ENCODE measurements at places on chromosomes 12 and 14.

- no peak for DNase-seq
Observed at GRCh38 chr12:32025906-32026305, 66.7 kb downstream of the RESF1 start.

GRCh38 chr12:121793440-121793837 lies at the start of gene RHOF:
RHOF (minus strand) TSS chr12:121793688; CDS start chr12:121793633, 55 bp downstream.
- DNase-seq = peak; percentile 55

- DNase-seq = peak; percentile 24
Observed at GRCh38 chr12:118645219-118645618, 268.9 kb downstream of the SUDS3 start.

DNA sequence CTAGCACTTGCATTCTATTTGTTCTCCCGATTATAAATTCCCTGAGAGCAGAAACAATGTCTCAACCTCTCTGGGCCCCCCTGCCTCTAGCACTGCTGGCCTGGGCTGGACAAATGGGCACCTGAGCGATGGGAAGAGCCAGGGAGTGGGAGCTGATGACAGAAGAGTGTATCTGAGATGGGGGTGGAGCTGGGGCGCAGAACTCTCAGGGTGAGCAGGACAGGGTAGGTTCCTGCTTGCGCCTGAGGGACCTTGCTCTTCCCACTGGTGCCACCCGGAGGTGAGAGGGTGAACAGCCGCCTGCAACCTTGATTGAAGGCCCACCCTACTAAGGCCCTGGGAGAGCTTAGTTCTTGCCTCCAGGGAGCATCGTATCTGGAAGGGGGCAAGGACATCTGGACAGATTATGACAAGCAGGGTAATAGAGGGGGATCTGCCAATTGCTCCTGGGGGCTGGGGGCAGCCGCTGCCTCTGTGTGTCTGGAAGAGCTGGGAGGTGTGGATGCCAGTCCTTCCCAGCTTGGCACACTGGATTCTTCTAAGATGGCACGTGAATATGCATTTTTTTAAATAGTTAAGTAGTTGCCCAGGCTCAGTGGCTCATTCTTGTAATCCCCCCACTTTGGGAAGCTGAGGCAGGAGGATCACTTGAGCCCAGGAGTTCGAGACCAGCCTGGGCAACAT lies 43.0 kb upstream of the TSPAN9 start:
- DNase-seq = peak; percentile 78

GRCh38 chr12:116640281-116640680 lies 81.1 kb downstream of the MAP1LC3B2 start:
- DNase-seq = no peak

DNA sequence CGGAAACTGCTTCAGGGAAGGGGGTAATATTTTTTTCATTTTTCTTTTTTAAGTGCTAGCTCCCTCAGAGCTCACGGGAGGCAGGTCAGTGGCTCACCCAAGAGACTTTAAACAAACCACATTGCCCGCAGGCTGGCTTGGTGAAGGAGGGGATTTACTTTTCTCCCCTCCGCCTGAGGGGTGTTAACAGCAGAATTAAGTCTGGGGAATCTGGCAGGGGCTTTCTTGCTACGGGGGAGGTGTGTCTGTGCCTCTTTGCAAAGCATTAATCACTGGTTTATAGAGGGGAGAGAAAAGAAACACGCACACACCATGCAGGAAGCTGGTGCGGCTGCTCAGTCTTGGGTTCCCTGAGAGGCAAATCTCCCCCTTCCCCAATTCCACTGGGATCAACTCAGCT lies 26.2 kb upstream of the TBX3 start:
- no peak for DNase-seq

DNA sequence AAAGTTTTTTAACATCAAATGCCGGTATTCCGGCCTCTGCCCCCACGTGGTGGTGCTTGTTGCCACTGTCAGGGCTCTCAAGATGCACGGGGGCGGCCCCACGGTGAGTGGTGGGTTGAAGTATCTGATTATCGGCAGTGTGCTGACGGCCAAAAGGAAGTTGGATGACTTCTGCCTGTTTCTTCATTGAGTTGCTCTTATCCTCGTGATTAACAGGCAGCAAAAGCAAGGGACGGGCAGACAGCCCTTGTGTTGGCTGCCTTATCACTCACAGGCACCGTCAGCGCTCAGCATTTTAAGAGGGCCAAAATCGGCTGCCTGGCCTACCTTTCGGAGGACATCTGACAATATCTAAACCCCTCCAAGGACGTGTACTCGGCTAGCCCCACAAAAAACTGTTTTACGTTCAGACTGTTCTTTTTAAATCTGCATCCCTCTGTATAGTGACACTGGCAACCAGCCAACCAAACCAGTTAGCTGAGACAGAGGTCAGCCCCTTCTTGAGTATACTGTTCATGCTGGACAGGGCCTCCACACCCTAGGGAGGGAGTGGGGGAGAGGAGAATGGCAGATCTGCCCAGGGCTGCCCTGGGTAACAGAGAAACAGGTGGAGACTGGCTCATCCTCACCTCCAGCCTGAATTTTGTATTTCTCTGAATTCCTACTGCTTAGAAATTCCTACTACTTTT lies 22.9 kb upstream of the AKAP5 start:
- DNase-seq = no peak

GRCh38 chr12:69332815-69333358 lies 15.3 kb upstream of the LYZ start:
- DNase-seq = peak; percentile 72

GRCh38 chr12:14995583-14996425 lies 23.0 kb downstream of the PDE6H start:
- DNase-seq = peak; percentile 70

DNA sequence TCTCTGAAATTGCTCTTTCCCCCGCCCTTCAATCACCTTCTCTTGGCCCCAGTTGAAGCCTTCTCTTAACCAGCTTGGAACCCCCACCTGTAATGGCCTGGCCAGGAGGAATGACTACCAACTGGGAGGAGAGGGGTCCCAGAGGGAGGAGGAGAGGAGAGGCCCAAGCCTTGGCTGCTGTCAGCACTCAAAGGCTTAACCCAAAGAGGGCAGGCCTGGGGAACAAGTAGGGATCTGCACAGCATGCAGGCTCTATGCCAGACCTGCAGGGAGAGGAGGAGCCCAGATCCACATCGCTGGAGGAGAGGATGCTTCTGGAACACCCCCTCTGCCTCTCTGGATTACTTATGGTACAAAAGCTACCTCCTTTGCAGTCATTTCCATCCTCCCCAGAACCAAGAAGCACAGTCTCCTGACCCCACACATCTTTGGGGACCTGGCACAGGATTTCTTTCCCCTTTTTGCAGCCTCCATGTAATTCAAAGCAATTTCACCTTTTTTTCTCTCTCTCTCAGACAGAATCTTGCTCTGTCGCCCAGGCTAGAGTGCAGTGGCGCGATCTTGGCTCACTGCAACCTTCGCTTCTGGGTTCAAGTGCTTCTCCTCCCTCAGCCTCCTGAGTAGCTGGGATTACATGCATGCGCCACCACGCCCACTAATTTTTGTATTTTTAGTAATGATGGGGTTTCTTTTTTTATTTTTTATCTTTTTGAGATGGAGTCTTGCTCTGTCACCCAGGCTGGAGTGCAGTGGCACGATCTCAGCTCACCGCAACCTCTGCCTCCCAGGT lies 6.2 kb downstream of the RARG start:
- no peak for DNase-seq

GRCh38 chr14:74084277-74085046 lies at the start of the genes ALDH6A1 and LIN52:
ALDH6A1 (minus strand) TSS chr14:74084453; CDS start chr14:74084394, 59 bp downstream.
LIN52 (plus strand) TSS chr14:74084956; CDS start chr14:74084975, 19 bp downstream.
- peak; percentile 100 for DNase-seq

GRCh38 chr14:56244138-56244789 lies 126.1 kb downstream of the PELI2 start:
- no peak for DNase-seq

DNA sequence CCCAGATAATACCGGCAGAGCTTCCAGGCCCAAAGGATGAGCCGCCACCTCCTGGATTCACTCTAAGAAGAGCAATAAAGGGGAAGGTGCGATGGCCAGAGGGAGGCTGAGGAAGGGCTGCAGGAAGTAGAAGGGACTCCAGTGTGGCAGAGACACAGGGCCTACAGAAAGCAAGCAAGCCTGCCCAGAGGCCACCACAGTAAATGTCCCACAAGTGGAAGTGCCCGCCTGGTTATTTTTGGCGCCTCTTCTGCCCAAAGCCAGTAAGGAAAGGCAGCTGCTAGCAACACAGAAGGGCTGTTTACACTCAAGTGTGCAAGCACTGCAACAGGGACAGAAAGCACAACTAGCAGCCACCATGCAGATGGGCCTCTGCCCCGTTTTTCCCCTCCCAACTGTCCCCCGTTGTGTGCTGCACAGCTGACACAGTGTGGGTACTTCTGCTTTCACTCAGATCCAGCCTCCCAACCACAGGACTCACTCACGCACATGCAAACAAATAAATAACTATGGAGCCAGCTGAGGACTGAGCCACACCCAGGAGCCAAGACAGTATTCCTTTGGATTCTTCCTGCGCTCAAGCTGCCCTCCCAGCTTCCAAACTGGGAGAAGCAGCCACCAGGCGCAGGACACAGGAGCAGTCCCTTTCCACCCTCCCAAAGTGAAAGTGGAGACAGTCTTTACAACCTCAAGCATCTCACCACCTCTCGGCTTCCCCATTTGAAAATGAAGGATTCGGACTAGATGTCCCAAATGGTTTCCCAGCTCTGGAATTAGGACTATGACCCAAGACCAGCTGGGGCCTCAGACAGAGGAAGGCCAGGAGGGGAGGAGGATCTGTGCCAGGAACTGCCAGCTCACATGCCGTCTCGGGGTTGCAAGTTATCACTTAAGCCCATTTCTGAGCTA lies 40.0 kb upstream of the PNMA1 start:
- peak; percentile 81 for DNase-seq

GRCh38 chr12:97229004-97229403 lies 233.6 kb upstream of the RMST start:
- DNase-seq = no peak

DNA sequence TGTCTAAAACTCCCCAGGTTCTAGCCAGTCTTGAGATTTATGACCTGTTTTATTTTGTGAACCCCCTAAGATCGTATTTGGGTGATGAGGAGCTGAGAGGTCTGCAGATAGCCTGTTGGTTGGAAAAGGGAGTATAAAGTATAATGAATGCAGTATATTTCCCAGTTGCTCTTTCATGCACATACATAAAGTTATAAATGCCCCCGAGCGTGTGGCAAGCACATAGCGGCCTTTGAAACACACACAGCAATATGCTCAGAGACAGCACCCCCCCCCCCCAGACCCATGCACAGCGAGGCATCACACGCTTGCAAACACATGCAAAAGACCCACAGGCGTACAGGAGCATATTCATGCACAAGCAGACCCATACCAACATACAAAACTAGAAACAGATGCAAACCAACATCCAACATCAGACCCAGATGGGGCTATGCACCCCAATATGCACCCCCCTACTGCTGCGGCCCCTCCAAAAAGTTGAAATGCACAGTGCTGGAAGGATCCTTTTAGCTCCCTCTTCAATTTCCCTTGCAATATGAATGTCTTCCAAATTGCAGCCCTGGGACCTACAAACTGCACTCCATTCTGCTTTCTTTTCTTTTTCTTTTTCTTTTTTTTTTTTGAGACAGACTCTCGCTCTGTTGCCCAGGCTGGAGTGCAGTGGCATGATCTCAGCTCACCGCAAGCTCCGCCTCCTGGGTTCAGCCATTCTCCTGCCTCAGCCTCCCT lies 82.2 kb upstream of the TBX3 start:
- DNase-seq = no peak

GRCh38 chr14:64117671-64118402 lies 176.3 kb downstream of the ESR2 start:
- no peak for DNase-seq

All from small intestine (tissue), 16 donors.